Suppressor macrophage treated with lipopolysaccharide for 1 hour (primary cell): ENCODE measurements at places on chromosomes 2 and 18.
A peak's percentile ranks its signal among the peaks of the same experiment; 100 is the strongest.

- peak; percentile 74 for DNase-seq
Observed at GRCh38 chr2:181305301-181306123, 151.7 kb upstream of the ITGA4 start.

DNA sequence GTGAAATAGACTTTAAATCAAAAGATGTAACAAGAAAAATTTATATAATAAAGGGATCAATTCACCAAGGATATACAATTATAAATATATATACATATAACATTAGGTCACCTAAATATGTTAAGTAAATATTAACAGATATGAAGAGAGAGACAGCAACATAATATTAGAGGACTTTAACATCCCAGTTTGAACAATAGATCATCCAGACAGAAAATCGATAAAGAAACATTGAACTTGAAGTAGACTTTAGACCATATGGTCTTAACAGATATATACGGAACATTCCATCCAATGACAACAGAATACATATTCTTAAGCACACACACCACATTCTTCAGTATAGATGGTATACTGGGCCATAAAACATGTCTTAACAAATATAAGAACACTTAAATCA, 649.6 kb upstream of the SETBP1 start:
- DNase-seq, result peak; percentile 3

DNA sequence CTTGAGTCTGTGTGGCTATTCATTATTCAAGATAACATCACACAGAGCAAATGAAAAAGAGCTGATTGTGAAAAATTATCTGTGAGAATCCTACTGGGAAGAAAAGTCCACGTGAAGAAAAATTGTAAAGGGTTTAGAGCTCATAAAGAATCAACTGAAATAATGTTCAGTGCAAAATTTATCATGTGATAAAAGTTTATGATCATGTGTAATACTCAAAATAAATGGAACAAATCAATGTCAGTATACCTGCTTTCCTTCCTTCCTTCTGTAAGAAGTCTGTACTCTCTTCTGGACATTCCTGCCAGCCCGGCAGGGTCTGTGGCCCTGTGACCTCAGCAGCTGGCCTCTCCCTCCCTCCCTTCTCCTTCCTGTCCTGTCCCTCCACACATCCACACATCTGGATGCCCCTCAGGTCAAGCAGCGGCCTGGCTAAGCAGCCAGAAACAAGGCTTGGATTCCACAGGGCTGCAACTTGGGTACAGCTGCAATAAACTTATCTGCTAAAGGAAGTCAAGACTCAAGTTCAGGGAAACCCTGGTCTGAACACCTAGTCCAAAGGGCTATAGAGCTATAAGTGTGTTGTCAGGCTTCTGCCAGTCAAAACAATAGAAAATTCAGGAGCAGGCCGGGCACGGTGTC, 172.1 kb downstream of the MREG start:
- DNase-seq, result no peak

GRCh38 chr2:164711766-164712138, 90.5 kb upstream of the GRB14 start:
- DNase-seq, result no peak

DNA sequence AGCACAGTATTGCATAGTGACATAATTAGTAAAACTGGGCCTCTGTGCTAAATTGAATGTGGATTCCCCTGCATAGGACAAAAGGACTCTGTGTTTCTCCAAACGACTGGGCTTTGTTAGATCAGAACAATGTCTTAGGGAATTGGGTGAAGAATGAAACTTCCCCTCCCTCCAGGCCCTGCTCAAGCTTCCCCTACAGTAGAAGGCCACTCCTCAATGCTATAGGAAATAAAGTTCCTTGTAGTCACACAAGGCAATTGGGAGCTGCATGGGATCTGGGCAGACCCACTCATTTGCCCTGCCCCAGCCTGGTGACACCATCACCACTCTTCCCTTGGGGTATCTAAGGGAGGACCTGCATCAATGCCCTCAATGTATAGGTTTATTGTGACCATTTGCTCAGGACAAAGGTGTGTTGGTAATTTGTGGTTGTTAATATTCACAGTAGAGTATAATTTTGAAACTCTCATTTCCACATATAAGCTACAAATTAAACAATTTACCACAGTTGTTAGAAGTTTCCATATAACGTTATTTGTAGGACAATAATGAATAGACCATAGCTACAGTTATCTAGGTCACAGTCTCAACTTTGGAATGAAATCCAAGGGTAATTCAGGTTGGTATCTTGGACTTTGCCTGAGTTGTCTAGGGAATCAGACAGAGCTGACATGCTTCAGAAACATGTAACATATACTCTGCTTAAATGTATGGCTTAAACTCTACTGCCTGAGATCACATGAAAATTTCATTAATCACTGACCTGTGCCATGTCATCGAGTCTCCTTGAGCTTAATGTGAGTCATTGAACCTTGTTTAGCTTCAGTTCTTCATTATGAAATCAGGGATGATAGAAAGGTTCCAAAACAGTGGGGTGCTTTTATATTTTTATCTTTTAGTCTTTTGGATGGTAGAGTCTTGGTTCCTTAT, 64.8 kb upstream of the DARS1 start:
- peak; percentile 36 for DNase-seq

DNA sequence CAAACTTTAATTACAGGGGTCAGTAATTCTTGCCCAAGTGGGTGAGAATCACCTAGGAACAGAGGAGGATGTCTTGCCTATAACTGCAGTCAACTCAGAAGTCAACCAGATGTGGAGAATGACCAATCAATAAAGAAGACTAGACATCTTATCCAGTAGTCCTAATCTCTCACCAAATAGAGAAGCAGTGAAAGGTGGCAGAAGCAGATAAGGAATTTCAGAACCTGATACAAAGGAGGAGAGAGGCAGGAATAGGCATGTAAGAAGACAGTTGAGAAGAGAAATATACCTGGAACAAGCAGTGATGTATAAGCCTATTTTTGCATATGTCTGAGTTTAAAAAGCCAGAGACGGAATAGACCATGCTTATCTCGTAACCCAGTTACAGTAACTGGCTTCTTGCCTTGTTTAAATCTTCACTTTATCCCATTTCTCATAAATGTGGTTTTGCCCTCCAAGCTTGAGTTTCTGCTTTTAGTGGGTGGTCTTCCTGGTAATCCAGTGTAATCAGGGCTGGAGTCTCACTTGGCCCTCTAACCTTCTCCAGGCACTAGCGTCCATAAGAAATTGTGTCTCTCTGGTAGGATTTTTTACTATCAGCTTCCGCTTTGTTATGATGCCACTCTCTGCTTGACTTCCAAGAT, 401.0 kb downstream of the SUCLG1 start:
- DNase-seq, result no peak

DNA sequence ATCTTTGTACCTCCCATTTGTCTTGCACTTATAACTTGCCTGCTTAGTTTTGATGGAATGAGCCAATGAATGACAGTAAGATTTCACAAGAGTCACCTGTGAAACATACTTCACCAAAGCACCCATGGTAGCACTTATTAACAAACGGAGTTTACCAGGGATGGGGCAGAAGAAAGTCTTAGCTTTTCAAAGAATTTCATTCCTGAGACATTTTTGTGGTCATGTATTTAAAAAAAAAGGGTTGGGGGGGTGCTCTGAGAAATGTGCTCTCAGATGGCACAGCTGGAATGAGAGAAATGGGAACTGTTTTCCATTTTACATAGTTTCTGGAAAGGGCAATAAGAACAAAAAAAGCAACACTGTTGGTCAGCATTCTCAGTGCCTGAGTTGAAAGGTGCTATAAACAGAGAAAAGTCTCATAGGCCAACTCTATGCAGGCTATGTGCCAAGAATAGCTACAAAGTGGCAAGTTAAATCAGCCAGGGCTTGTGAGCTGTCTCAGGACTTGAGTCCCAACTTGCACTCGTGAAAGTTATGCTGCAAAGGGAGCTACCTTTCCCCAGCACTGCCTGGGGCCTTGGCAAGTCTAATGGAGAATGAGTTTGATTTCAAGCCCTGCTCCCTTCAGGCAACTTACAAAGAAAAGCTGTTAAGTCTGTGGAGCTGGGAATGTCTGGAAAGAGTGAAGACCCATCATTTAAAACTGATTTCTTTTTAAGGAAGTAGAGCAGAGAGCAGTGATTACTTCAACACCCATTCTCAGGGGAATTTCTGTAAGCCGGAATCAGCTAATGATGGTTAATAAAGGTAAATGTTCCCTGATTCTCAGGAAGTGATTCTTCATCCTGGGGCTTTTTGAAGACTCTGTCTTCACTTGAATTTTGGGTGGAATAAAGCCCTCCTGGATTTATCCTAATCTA, 170.6 kb downstream of the SLC8A1 start:
- DNase-seq, result no peak

DNA sequence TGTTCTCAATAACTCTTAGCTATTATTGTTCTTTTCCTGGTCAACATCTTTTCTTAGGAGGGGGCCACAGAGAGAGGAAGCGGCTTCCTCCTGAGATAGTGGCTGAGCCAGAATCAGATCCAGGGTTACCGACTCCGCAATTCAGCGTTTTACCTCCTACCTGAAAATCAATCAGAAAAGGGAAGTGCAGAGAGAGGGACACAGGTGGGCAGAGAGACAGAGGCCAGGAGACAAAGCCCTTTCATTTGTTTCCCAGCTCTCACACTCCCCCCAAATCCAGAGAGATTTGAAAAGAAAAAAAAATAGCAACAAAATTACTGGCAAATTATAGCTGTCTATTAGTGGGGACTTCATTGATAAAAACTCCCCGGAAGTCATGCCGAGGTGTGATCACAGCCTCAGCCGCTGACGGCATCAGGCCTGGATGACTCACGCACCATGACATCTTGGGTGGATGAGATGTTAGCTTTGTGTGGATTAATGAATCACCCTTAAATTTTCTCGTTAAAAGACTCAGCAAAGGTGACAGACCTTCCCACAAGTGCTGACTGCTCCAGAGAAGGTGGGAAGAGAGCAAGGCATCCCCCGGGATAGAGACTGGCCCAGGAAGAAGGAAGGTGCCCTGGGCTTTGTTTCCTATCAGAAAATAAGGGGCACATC, 120.7 kb downstream of the LOXHD1 start:
- no peak for DNase-seq

DNA sequence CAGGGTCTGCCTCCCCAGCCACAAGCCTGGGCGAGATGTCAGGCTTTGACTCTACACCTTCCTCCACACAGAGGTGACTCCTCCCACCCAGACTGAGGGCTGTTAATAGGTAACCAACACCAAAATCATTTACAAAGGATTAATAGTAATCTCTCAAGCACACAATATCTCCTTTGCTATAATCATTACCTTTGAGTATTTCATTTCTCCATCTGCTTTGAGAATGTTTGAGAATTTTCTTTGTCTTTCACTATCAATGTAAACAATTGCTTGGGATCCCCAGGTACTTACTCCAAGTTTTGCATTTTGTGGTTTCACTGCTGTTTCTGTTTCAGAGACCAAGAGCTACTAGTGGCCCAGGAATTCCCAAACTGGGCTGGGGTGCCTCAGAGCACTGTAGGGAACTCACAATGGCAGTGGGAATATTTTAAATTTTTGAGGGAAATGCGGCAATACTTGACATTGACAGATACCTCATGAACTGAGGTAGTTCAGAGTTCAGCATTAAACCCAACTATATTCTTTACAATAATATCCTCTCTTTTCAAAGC, 166.4 kb upstream of the MGAT5 start:
- no peak for DNase-seq

- DNase-seq, result peak; percentile 31
Observed at GRCh38 chr2:80238692-80239469, 65.7 kb downstream of the LRRTM1 start.

DNA sequence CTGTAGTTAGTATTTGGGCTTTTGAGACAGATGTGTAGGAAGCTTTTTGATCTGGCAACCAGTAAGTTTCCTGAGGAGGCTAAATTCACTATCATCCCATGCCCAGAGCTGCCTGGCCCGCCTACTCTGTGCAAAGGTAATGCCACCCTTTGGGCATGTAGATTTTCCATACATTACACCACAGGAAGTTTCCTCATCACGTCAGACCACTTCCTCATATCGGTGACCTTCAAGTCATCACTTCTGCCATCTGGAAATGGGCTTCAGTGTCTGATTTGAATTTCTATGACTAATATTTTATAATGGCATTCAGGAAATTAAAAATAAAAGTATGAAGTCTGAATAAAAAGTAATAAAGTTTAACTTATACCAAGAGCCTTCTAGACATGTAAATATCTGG, 825.4 kb downstream of the DCDC2C start:
- DNase-seq, result no peak

- no peak for DNase-seq
Observed at GRCh38 chr18:26765498-26765897, 100.0 kb downstream of the AQP4 start.

DNA sequence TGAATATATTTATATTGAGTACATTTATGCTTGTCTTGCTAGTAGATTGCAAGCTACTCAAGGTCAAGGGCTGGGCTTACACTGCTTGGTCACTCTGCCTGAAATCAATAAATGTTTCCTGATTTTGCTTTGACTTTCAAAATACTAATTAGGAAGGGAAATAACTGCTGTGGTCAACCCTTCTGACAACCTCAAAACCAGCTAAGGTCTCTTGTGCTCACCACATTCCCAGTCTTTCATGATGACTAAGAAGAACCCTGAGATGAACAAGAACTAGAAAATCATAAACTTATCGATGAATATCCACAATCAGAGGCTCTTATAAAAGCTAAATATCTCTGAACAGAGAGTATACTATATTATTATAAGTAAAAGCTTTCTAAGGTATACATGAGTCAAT, 33.3 kb downstream of the ABCB11 start:
- DNase-seq, result peak; percentile 15

- peak; percentile 54 for DNase-seq
Observed at GRCh38 chr18:23539296-23539695, 36.0 kb downstream of the RMC1 start.

DNA sequence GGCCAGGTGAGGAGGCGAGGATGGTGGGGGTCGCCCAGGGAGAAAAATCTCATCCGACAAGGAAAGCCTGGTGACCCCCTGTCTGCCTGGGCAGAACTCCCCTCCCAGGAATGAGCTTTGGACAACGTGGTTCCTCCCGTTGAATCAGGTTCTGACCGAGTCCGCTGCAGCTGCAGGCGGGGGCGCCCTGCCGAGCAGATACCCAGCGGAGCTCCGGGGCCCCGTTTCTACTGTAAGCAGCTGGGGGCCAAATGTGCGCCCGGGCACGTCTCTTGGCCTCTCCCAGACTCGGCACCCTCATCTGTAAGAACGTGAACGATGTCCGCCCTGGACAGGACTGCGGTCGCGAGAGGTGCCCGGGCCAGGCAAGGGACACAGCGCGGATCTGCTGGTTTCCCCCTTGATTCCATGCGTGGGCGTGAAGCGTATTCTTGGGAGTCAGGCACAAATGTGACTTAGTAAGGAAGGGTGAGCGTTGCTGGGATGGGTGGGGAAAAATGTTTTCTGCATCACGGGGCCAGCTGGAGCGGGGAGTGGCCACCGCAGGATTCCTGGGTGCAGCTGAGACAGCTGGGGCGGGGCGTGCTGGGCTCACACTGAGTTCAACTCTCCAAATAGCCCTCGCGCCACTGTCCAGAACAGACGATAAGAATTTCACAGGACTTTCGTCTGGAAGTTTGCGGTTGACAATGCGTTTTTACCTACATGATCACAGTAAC, 20.2 kb upstream of the TUBB6 start:
- DNase-seq, result peak; percentile 79

- DNase-seq, result peak; percentile 20
Observed at GRCh38 chr2:64793701-64794100, 140.0 kb upstream of the SERTAD2 start.

GRCh38 chr2:17752892-17753802, 463 bp downstream of the SMC6 start:
- DNase-seq, result peak; percentile 51

- no peak for DNase-seq
Observed at GRCh38 chr2:138964418-138964817, 184.2 kb upstream of the NXPH2 start.

GRCh38 chr2:16114836-16115235, 174.5 kb downstream of the MYCN start:
- no peak for DNase-seq
